ENCODE measurements at places on chromosomes 5 and 9.

- no peak for DNase-seq
Measured at GRCh38 chr9:122370303-122370702, 521 bp upstream of the PTGS1 start.

DNA sequence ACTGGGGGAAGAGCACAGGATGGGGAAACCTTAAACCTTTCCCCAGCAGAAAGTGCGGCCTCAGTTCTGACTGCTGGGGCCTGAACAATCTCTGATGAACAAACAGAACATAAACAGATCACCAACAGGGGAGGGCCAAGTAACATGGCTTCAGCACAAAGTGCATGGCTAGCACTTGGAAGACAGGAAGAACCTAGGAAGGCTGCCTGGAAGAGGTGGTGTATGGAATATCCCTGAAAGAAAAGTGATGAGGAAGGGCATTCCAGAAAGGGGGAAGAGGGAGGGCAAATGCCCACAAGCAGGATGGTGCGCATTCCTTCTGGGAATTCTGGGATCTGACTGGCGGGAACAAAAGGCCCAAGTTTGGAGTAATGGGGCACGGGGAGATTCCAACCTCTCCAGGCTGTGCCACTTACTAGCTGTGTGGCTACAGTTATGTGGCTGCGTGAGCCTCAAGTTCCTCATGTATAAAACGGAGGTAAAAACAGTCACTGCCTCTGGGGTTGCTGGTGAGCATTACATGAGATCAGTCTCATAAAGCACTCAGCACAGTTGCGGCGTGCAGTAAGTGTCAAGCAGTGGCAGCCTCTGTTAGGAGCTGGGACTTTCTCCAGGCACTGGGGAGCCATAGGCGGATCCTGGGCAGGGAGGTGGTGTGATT is 1.6 kb downstream of the PDGFRB start:
- DNase-seq, result no peak

- DNase-seq, result no peak
Measured at GRCh38 chr9:108643731-108644510, 211.9 kb downstream of the ACTL7B start.

- DNase-seq, result no peak
Measured at GRCh38 chr9:91496351-91496750, 72.7 kb upstream of the NFIL3 start.

GRCh38 chr5:33892620-33893137 is 889 bp upstream of the ADAMTS12 start:
- DNase-seq, result no peak

DNA sequence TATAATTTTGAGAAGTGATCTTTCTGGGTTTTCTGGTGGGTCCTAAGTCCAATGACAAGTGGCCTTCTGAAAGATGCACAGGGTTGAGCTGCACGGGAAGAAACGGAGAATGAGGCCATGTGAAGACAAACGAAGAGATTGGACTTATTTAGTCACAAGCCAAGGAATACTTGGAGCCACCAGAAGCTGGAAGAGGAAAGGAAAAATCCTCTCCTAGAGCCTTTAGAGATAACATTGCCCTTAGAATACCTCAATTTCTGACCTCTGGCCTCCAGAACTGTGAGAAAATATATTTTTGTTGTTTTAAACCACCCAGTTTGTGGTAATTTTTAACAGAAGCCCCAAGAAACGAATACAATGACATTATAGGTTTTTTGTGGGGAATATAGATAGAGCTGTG is 360.5 kb upstream of the TARS1 start:
- no peak for DNase-seq

- no peak for DNase-seq
Measured at GRCh38 chr5:175118700-175119309, 325.2 kb downstream of the DRD1 start.

DNA sequence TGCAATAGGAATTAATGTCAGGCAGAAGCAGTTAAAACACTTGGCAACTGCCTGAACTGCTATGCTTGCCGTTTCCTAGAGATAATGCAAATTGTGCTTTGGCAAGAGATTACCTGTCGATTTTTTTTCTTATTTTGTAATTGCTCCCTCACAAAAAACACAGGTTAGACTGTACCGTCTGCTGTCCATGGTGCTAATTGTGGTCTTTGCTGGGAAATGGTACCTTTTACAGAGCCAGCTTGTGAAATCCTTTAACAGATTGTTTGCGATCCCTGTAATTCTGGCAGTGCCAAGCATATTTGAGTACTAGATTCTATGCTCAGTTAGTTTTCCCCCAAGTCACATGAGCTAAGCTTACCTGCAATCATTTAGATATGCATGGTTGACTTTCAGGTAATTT is 2125.8 kb upstream of the WWC1 start:
- no peak for DNase-seq
